ENCODE measurements at places on chromosomes 5 and 9.

DNA sequence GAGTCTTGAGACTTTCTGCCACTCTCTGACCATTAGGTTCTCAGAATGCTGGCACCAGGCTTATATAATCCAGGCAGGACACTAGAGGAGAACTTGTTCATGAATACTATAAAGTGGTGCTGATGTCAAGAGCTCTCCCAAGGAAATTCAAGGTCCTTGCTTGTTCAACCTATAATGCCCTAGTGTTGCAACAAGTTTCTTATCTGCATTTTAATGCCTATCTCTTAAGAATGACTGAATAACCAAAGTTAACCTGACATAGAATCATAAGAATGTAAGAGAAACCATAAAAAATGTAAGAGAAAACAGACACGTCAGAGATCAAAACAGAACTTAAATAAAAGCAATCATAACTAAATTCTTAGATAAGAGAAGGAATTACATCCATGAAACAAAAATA is 640.8 kb upstream of the SGCD start:
- DNase-seq: no peak

- peak; percentile 30 for DNase-seq
Observed at GRCh38 chr5:151523335-151523734, 67.8 kb downstream of the FAT2 start.

- DNase-seq: no peak
Observed at GRCh38 chr9:135605238-135605781, 34.0 kb downstream of the GLT6D1 start.

DNA sequence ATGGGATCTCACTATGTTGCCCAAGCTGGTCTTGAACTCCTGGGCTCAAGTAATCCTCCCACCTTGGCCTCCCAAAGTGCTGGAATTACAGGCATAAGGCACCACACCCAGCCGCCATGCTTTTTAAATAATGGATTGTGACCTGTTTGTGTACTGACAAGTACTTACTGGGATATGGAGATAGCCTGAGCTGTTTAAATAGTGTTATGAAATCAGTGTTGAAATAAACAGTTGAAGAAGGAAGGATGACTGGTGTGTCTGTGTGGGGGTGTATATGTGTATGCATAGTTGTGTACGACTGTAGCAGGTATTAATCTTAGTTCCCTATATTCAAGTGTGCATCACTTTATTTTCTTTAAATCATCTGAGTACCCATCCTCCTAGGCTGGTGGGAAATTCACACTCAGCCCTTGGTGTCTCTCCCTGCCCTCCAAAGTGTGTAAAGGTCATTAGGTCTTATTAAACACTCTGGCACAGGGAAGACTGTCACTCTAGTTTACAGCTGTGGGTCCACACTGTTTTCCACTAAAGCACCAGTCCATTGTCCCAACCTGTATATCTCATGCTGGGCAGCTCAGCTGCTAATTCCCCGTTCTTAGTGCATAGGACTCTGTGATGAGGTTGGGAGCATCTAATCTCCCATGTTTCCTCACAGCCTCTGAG is 91.0 kb downstream of the SNX18 start:
- no peak for DNase-seq

DNA sequence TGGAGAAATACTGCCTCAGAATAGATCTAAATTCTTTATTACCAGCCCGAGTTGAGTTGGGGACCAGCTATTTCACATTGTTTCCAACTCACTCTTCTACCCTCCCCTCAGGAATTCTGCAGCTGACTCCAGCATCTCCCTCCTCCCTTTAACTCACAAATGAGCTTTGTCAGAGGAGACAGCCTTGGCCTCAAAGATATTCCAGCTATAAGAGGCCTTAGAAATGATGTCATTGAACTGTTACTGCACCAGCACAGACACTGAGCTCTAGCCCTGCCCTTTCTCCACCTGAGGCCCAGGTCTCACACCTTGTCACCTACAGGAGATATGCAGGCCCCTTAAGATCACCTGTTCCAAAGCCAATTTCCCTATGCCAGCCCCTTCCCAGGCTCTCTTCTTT is 78.4 kb upstream of the ATP10B start:
- no peak for DNase-seq

DNA sequence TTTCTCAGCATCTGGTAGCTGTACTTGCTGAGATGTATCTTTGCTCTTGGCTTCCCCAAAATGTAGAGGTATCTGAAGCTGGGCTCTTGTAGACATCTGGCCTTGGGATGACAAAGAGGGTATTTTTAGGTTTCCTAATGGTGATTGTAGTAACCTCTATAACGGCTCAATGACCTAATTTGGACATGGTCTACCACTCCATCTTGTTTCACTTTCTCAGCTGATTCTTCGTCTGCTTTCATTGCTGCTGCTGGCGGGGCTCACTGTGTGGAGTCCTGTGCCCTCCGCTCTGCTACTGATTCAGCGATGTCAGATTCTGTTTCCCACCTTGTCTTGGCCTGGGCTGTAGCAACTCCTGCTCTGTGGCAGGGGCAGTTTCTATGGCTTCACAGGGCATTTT is 12.7 kb upstream of the MARCHF11 start:
- DNase-seq: no peak

- no peak for DNase-seq
Observed at GRCh38 chr5:93610581-93611272, 27.7 kb downstream of the NR2F1 start.
